ENCODE measurements at places on chromosomes 2 and 18.

DNA sequence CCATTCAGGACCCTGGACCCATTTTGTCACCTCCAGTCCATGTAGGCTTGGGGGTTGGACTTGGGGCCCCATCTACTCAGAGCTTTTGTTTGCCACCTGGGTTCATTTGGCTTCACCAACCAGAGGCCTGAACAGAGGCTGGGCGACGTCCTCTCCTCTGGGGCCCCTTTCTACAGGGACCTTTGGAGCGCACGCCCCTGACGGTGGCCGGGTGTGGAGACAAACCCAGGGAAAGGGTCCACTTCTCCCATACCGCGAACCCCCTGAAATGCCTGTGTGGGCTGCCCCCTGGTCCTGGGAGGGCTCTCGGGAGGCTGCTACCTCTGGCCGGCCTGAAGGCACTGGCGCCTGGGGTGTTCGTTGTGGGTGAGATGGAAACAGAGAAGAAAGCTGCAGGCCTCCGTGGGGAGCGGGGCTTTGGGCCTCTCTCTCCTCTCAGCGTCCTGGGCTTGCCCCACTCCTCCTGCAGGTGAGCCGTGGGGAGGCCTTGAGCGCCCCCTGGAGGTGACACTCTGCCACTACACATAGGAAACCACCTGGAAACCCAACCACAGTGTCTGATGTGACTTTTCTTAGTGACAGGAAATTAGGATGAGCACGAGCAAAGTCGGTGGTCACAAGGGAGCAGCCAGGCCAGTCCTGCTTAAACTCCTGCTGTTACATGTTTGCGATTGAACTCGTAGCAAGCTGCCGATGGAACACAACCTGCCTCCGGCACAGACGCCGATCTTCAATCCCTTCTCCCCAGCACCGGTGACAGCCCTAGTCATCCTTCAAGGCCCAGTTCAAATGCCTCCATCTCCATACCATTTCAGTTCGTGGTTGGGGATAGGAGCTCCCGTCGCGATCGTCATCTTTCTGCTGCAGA, 12.0 kb upstream of the NTSR2 start:
- DNase-seq = no peak

- DNase-seq = no peak
Measured at GRCh38 chr2:152434395-152435182, 99.6 kb downstream of the FMNL2 start.

DNA sequence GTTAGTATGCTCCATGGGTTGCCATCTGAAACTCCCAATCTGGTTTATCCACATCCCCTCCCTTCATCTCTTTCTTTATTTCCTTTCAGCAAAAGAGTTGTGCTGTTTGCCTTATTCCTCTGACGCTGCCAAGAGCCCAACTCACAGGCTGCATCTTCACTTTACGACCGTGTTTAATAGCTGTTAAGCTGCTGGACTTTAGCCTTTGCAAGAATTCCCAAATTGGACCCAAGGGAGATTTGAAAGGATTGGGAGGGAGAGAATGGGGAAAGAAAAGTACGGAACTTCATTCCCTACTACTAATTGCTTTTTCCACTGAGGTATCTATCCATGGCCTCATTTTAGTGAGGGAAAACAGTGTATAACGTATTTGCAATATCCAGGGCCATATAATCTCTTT, 263.4 kb upstream of the MEIS1 start:
- DNase-seq = no peak

- DNase-seq = no peak
Measured at GRCh38 chr2:219252084-219252483, 959 bp upstream of the TUBA4B start.

- no peak for DNase-seq
Measured at GRCh38 chr18:26524504-26525351, 23.6 kb downstream of the KCTD1 start.

DNA sequence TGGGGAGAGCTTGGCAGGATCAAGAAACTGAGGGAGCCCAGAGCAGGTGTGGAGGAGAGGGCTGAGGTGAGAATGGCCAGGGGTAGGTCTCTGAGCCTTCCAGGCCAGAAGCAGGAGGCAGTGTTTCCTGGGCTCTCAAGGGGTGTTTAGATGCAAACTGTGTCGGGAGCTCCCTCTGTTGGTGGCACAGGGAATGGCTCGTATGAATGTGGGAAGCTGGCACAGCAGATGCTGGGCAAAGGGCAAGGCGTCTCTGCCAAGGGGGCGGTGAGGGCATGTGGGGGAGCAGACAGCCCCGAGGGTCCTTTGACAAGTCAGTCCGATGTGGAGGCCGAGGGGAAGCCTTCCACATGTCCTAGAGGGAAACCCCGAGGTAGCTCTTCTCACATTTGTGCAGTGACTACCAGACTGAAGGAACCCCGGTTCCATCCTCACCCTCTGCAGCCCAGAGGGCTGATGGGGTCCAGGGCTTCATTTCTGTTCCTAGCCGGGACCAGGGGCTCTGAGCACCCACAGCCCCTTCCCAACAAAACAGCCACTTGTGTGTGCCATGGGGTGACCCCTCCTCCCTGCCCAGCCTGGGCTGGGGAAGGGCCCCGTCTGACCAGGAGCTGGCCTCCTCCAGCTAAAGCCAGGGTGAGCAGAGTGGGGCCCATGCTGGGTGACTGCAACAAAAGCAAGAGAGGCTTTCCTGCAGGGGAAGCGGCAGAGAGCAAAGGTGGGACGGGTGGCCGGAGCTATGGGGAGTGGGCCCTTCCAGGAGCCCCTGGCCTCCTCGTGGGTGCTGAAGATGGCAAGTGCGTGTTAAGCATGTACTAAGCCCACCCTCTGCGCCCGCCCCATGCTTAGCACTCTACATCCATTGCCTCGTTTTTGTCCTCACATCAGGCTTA, 103.4 kb downstream of the SEPTIN10 start:
- peak; percentile 23 for DNase-seq

DNA sequence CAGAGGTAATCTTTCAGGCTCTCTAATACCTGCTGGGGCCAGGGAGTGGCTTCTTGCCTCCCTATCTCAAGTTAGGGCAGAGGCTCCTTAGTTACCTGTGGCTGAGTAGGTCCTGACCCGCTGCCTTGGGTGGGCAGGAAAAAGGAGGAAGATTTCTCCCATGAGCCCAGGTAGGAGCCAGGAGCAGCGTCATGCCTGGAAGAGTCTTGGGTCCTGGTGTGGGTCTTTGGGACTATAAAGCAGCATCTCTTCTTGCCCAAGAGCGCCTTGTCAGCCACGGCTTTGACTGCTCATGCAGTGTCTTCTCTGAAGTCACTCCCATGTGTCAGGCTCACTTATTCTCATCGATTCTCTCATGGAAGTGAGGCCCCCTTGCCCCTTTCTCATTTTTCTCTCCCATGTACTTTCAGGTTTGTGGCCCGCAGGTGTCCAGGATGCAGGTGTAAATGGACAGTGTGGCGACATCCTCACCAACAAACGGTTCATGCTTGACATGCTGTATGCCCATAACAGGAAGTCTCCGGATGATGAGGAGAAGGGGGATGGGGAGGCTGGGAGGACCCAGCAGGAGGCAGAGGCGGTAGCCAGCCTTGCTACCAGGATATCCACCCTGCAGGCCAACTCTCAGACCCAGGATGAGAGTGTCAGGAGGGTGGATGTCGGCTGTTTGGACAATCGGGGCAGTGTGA, 111.2 kb downstream of the TPGS2 start:
- no peak for DNase-seq

Data from kidney epithelial cell (primary cell).